DMS 273 treated with DMSO at 0.1 percent for 48 hours (cell line): ENCODE measurements at places on chromosomes 2 and 18.

- no peak for DNase-seq
These were observed 8.9 kb upstream of the LRRFIP1 start for GRCh38 chr2:237618449-237618848.

DNA sequence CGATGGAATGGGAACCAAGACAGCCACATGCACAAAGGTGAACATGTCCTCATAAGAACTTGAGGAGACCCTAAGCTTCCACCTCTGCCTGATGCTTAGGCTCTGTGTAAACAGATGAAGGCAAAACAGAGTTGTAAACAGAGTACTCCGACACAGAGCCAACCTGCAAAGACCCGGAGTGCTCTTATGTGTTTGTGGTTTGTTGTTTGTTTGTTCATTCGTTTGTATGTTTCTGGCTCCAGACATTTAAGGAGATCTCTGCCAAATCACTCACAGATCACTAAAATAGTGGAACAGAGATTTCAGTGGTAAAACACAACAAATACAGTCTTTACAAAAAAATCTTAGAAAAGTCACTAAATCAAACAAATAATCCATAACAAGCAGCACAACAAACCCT lies 294.9 kb downstream of the EIPR1 start:
- DNase-seq: no peak

GRCh38 chr2:127226520-127227263 lies 6.6 kb upstream of the CYP27C1 start:
- DNase-seq: no peak

DNA sequence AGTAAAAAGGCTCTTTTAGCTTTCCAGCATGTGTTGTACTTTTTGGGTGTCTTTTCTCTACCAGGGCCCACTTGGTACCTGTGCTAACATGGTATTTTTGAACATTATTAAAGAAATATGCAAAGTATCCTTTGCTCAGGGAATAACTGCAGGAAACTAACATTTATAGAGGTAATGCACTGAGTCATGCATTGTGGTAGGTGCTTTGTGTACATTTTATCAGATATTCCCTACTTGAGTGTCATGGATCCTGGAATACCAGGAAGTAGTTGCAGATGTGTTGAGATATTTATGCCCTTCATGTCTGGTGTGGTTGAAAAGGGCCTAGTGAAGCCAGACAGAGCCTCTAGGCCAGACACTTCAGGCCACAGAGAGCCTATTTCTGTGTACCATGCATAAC lies 215.5 kb upstream of the CYRIA start:
- no peak for DNase-seq

- DNase-seq: no peak
These were observed 19.5 kb upstream of the SLC9A4 start for GRCh38 chr2:102453501-102453900.

- DNase-seq: no peak
These were observed 114.6 kb downstream of the LPIN1 start for GRCh38 chr2:11861044-11861443.

GRCh38 chr2:1478311-1479305 lies 65.3 kb downstream of the TPO start:
- no peak for DNase-seq

- peak; percentile 85 for DNase-seq
These were observed 19.1 kb upstream of the SLC20A1 start for GRCh38 chr2:112626604-112627059.

GRCh38 chr2:46072101-46072820 lies 224.9 kb upstream of the EPAS1 start:
- no peak for DNase-seq

GRCh38 chr2:156057647-156058046 lies 274.9 kb downstream of the NR4A2 start:
- DNase-seq: no peak

- DNase-seq: no peak
These were observed 85.0 kb downstream of the PTH2R start for GRCh38 chr2:208491641-208492040.

GRCh38 chr18:46051731-46052461 lies 20.2 kb downstream of the PSTPIP2 start:
- DNase-seq: no peak

GRCh38 chr18:70384181-70384790 lies 95.4 kb downstream of the SOCS6 start:
- no peak for DNase-seq

DNA sequence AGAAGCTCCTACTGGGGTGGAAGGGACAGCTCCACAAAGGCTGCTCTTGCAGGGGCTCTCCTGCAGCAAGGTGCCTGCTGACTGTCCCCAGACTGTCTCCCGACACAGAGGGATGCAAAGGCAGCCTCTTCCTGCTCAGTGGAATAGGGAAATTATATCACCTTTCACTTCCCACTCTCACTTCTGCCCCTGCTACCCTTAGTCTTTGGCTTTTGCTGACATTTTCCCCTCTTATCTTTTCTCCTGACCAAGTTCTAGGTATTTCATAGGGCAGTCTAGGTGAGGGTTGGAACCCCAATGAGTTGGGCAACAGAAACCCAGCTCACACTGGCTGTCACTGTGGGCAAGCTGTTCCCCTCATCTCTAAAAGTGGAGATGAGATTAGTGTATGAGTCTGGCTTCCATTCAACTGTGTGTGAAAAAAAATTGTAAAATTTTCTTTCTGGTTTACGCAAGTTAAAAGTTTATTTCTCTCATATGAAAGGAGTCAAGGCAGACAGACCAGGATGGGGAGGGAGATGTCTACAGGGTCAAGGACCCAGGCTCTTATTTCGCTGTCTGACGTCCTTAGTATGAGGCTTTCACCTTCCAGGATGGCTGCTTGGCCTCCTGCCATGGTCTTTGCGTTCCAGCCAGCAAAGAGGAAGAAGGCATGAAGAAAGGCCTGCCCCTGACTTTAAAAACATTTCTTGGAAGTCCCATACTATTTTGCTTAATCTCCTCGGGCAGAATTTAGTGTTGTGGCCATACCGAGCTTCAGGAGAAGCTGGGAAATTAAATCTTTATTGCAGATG lies 7.5 kb upstream of the MOCOS start:
- DNase-seq: no peak

DNA sequence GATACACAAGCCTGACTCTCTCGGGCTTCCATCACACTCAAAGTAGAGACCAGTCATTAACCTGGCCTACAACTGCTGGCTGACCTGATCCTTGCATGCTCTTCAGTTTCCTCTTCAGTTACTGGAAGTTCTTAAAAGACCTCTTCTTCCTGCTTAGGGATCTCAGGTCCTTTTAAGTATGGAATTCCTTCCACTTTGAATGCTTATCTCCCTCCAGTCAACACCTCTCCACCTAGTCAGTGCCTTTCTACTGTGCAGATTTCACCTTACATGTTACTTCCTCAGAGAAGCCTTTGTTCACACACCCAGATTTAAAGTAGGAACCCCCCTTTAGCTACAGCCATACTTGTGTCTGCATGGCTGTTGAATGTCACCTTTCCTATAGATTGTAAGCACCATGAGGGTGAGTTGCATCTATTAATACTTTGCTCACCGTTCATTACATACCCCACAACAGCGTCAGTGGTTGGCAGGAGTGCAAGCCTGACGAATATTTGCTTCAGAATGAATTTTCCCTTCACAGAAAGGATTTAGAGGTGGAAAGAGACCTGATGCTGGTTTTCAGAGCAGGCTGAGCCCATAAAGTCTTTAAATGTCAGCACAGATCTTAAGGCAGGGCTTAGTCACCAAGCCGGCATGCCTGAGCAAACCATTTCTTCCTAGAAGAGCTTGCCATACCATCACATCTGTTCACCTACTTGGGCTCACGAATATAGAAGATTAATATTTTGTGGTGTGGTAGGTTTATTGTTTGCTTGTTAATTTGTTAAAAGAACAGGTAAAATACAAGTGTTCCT lies 90.1 kb downstream of the ACVR1 start:
- peak; percentile 17 for DNase-seq

- no peak for DNase-seq
These were observed 111.0 kb downstream of the GYPC start for GRCh38 chr2:126766969-126767296.

DNA sequence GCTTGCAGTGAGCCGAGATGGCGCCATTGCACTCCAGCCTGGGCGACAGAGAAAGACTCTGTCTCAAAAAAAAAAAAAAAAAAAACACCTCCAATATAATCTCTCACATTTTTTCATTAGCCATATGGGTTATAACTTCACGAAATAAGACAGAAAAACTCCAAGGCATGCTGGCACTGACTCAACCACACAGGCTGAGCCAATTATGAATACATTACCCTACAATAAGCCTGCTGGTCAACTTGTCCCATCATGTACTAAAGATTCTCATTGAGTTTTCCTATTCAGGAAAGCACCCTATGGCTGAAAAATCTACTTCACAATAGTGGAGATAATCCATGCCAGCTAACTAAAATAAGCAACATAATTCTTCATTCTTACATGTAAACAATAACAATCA lies 12.8 kb upstream of the MAP3K20 start:
- no peak for DNase-seq

GRCh38 chr2:29228947-29229346 lies 113.7 kb downstream of the CLIP4 start:
- DNase-seq: no peak

GRCh38 chr2:149098701-149099100 lies 60.2 kb downstream of the LYPD6B start:
- DNase-seq: no peak

- no peak for DNase-seq
These were observed 66.7 kb upstream of the HAAO start for GRCh38 chr2:42859006-42859552.

DNA sequence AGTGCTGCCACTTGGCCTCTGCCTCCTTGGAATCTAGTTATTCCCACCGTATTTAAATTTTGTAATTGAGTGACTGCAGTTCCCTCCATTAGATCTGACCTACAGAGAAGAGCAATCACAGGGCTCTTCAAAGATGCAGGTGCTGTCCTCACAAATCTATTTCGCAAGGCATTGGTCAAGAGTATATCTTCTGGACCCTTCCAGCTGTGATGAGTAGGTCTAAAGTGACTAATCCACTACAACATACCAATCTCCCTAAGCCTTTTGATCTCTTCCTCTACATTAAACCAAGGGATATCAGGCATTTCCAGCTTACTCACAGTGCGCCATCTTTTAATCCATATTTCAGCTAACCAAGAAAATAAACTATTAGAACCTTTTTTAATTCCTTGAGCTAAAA lies 65.1 kb upstream of the COL3A1 start:
- no peak for DNase-seq

DNA sequence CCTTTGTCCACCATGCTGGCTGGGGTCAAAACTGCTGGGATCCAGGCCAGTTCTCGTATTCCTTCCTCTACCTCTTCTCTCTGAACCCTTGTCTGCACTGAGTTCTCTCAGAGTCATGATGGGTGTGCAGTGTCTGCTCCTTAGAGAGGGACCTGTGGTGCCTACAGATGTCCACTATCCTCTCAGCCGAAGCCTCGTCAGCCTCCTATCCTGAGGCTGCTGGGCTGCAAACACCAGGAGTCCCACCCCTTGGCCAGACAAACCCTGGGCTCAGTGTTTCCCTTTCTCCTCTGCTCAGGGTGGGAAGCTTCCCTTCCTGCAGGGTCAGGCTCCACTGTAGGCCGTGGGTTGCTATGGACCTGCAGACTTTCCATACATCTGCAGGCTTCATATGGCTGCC lies 2.3 kb downstream of the INPP5D start:
- DNase-seq: no peak

DNA sequence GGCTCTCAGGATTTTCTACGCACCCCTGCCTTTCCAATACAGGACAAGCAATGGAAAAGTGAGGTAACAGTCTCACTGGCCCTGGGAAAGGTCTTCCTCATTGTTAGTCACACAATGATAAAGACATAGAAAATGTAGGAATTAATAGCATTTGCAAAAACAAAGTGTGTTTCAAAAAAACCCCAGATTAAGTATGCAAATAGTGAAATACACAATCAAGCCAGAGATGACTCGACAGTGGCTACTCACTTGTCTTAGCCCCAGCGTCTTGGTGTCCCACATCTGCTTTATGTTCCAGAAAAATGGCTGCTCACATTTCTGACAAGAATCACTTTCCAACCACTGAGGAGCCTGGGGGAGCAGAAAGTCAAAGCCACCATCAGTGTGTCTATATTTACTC lies 47.0 kb upstream of the AP1S3 start:
- DNase-seq: no peak

- DNase-seq: no peak
These were observed 102.6 kb downstream of the RTN4 start for GRCh38 chr2:54947646-54948045.

- DNase-seq: no peak
These were observed 141.9 kb downstream of the LCLAT1 start for GRCh38 chr2:30588994-30589393.

- no peak for DNase-seq
These were observed 705 bp downstream of the EFR3B start for GRCh38 chr2:25042321-25043240.

DNA sequence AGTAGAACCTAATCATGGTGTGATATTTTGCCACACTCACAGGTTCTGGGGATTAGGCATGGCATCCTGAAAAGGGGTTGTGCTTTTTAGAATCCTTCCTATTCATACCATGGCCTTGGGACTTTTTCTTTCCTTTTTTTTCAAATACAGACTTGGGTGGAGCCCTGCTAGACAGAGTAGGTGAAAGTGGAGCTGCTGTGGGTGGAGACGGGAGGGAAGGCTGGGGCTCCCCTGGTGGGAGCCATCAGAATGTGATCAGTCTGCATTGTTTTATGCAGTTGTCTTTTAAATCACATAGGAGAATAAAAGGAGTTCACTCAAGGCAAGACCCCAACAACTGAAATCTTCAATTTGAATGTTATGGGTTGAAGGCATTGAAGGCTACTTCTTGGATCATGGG lies 130.2 kb downstream of the VAPA start:
- DNase-seq: no peak

- no peak for DNase-seq
These were observed 139.5 kb upstream of the LRATD1 start for GRCh38 chr2:14492920-14493503.

DNA sequence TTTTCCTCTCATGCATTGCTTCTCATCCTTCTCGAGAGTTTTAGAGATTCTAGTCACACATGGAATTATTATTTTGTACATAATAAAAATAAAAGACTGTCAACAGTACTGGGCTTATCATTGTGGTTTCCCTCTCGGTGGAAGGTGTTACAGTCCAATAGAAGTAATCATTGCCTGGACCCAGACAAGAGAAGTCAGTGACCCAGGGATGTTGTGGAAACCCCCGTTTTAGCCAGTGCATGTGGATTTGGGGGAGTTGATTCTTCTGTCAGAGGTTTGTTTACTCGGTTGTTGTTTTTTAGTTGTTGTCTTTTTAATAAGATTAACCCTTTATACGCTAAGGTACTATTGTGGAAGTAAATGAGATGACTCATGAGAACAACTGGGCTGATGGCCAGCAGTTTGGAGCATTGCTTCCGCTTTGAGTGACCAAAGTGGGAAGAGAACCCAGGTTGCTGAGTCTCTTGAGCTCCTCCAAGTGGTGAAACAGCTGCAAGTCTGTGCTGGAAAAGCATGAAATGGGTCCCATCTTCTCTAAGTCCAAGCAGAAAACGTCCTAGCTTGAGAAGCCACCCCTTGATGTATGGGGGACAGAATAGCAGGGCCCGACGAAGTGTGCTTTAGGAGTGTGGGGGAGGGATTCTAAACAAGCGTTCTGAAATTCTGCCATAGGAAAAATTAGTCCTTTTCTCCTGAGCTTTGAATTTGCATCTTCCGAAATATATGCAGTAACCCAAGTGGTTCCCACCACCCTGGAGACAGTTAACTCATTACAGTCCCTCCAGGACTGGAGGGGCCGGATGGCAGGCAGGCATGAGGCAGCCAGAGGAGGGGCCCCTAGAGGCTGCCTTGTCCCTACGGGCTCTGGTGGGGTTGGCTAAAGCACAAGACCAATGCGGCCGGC lies 61.8 kb upstream of the GPR45 start:
- DNase-seq: peak; percentile 28

- no peak for DNase-seq
These were observed 233.8 kb upstream of the SPRED2 start for GRCh38 chr2:65666156-65666725.

GRCh38 chr2:54065411-54065810 lies 50.0 kb upstream of the ACYP2 start:
- peak; percentile 77 for DNase-seq
